ENCODE measurements at places on chromosomes 6 and 20.

DNA sequence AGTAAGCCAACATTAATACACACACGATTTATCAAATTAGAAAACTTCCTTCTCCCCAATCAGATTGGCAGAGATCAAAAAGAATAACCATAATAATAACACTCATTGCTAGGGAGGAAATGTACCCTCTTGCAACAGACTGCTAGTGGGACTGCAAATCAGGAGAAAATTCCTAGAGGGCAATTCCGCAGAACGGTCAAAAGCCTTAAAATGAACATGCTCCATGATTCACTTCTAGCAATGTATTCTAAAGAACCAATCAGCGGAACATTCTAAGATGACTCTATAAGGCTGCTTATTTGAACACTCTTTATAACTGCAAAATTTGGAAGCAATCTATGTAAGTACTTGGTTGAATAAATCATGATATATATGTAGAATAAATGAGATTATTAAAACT, 8.5 kb upstream of the DACT2 start:
- no peak for DNase-seq

DNA sequence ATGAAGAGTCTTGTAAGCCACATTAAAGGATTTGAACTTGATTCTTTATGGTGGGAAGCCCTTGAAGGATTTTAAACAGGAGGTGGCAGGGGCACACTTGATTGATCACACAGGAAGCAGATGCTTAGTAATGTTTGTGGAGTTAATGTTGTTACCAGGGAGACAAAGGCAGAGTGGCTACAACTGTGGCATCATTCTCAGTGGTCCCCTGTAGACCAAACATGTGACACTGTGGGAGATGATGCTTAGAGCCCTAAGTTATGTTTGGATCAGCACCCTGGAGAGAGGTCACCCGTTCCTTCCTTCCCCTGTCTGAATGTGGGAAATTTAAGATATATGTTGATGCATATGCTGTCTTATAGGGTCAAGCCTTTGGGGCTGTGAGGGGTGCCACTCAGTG, 53.2 kb downstream of the EIF2S2 start:
- no peak for DNase-seq

- no peak for DNase-seq
Observed at GRCh38 chr6:85405175-85405852, 44.6 kb upstream of the NT5E start.

DNA sequence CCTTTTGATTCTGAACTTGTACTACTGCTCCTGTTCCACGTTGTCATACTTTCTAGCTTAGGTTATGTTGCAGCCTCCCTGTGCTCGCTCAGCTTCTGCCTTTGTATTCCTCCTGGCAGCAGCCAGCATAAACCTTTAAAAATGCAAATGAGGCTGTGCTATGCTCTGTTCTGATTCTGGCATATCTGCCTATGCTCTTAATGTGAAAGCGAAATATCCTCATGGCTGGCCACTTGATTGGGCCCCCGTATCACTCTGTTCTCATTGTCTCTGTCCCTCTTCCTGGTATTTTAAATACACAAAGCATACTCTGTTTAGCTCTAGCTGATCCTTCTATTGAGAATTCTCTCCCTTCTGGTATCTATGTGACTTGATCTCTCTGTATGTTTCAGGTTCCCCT, 139.0 kb downstream of the JARID2 start:
- DNase-seq: no peak

GRCh38 chr20:48102076-48102787, 317.0 kb upstream of the SULF2 start:
- DNase-seq: no peak

DNA sequence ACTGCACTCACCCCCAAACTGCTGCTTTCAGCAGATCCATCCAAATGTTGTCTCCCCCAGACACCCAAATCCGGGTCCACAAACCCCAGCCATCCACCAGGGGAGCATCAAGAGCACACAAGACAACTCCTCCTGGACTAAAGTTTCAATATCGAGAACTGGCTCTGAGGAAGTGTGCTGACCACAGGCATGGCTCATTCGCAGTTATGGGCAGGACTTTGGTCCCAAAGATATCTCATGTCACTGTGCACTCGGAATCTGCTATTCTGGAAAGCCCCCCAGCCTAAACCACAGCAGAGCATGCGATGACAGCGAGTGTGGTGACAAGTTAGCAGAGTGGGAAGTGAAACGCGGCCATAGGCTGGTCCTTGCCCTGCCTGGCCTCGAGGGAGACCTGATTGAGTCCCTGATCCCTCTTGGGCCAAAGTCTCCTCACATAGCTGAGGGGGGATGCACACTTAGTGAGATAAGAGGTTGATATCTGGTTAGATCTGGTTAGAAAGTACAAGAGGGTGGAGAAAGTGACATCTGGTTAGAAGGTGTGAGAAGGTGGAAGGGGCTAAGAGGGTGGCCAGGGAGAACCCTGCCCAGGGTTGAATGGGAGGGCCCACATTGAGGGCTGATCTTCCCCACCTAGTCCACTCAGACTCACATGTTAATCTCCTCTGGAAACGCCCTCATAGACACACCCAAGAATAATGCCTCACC, 149.7 kb downstream of the MRPL14 start:
- DNase-seq: no peak

- peak; percentile 42 for DNase-seq
Observed at GRCh38 chr20:48403167-48403761, 424.5 kb downstream of the PREX1 start.

DNA sequence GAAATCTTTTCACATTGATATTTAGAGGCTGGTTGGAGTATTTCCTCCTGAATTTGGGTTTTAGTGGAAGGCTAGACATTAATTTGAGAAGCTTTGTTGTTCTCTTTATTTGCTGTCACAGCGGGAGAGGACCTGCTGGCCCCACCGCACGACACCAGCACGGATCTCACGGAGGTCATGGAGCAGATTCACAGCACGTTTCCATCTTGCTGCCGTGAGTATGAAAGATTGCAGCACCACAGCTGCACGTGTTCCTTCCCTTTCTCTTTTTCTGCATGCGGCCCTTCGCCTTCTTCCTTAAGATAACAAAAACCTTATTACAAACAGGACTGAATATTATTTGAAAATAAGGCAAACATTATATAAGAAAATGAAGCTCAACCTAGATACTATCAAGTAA, 555.5 kb downstream of the UTRN start:
- no peak for DNase-seq

DNA sequence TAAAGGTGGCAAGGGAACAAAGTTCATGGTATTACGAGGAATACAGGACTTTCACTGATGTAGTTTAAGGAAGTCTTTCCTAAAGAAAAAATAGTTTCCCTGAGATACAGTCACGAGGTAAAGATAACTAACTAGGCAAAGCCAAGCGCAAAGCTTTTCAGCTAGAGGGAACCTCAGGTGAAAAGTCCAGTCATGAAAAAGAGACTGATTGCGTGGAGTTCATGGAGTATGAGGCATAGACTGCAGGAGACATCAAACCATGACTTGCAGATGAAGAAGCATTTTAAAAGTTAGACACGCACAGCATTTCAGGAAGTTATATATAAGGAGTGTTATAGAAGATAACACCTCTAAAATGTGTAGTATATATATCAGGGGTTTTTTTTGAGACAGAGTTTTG, 205.6 kb upstream of the ZNF184 start:
- DNase-seq: no peak

DNA sequence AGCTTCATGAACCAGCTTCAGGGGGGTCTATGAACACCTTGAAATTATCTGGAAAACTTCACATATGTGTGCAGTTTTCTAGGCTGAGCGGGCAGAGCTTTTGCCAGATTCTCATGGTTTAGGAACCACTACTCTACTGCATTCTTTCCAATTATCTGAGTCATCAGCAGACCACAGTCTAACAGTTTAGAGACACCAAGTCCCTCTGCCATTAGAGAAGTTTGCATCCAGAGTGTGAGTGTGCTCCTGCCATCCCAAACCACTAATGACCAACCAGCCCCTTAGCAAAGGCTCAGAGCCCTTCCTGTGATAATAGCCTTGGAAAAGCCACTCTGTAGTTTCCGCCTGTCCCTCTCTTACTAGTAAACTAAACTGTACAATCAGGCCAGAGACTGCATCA, 96.8 kb downstream of the PHACTR1 start:
- DNase-seq: no peak

GRCh38 chr20:56018194-56018593, 12.9 kb upstream of the CBLN4 start:
- DNase-seq: no peak

- DNase-seq: no peak
Observed at GRCh38 chr6:89555806-89556205, 82.7 kb downstream of the LYRM2 start.

DNA sequence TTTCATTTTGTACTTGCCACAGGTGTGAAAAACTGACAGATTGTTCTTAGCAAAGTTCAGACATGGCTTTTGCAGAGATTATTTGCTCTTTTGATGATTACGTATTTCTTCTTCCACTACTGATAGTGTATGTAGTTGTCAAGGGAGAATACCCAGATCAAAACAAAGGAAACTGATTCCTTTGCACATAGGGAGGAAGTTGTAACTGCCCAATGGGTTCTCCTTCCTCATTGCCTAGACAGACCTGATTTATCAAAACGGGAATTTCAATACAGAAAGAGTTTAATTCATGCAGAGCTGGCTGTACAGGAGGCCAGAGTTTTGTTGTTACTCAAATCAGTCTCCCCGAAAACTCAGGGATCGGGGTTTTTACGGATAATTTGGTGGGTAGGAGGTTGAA, 214.7 kb downstream of the BCAS1 start:
- no peak for DNase-seq

DNA sequence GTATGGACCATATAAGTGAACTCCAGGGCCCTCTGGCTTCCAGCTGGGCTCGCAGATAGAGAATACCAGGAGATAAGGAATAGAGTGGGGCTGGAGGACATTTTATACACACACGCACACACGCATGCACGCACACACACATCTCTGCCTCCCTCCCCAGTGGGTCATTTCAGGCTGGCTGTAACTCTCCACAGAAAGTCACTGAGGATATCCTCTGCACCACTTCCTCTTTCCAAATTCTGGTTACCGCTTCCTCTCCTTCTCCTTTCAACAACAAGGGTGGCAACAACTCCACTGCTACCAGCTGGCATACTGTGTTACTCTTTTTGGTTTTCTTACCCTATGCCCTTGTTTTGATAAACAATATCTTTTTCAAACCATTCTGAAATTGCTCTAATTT, 280.2 kb downstream of the COL12A1 start:
- DNase-seq: no peak

DNA sequence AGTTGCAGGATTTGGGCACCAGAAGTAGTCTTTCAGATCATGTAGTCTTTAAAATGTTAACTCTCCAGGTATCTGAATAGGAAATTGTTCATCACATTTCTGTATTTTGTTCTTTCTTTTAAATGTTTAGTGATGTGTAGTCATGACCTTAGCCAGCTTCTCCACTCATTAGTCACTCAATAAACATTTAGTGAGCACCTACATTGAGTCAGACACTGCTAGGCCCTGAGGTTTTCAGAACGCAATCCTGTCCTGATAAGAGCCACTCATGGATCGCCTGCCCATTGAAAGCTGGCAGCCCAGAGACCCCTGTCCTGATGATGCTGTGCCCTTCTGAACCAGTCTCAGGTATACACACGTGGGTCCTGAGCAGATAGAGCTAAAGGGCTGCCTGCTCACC, 163.4 kb upstream of the HEY2 start:
- DNase-seq: no peak

DNA sequence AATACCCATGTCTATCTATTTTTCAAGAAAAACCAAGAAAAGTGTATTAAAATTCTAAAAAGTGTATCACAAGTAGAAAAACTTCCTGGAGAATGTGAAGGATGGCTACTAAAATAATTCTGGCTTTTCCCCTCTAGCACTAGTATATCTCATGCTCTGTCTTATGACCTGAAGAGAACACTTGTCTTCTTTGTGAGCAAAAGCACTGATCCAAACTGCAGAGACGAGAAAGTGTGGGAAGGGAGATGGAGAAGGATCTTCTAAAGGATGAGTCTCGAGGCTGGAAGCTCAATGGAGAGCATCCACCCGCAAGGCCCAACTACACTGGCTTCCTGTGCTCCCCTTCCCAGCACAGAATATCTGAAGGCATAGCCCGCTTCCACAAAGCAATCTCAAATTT, 23.5 kb downstream of the STX7 start:
- DNase-seq: no peak

DNA sequence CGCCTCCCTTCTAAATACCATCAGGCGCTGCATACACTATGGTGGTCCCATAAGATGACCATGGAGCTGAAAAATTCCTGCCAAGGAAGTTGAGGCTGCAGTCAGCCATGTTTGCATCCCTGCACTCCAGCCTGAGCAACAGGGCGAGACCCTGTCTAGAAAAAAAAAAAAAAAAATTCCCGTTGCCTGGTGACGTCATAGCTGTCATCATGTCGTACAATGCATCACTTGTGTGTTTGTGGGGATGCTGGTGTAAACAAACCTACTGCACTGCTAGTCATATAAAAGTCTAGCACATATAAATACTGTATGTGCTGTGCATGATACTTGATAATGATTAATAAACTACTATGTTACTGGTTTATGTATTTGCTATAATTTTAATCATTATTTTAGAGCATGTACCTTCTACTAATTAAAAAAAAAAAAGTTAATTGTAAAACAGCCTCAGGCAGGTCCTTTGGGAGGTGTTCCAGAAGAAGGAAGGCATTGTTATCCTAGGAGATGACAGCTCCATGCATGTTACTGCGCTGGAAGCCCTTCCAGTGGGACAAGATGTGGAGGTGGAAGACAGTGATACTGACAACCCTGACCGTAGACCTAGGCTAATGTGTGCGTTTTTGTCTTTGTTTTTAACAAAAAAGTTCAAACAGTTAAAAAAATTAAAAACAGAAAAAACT, 132.6 kb downstream of the BANF2 start:
- no peak for DNase-seq

GRCh38 chr6:34695729-34696188, 808 bp downstream of the ILRUN start:
- no peak for DNase-seq

DNA sequence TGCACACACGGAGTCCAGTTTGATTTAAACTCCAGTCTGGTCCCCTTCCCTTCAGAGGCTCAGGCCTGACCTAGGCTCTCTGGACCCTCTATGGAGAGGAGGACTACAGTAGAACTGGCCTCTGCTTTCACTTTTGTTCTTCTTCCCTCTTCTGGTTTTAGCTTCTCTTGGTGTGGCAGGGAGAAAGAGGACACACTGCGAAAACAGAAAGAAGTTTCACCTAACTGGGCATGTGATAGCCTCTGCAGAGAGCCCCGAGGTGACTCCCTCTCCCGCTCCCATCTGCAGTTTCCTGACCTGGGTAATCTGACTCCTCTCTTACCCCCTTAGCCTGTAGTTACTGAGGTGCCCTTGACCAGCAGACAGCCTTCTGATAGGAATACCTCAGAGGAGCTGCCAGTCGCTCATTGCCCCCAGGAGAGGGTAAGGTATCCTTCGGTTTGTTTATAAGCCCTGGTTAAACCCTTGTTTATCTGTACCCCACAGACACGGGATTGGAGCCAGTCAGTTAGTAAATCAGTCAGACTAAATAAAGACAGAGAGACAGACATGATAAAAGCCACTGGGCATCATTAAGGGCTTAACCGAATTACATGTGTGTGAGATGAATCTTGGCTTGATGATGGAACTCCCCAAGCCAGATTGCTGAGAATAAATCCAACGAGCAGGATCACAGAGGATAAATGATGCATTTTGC, 12.0 kb upstream of the DTNBP1 start:
- DNase-seq: no peak

GRCh38 chr20:40416274-40416673, 272.8 kb downstream of the MAFB start:
- no peak for DNase-seq

Measured in NCI-H2171 (cell line).